D721Med (cell line): ENCODE measurements at places on chromosomes 7 and 10.
A peak's percentile ranks its signal among the peaks of the same experiment; 100 is the strongest.

DNA sequence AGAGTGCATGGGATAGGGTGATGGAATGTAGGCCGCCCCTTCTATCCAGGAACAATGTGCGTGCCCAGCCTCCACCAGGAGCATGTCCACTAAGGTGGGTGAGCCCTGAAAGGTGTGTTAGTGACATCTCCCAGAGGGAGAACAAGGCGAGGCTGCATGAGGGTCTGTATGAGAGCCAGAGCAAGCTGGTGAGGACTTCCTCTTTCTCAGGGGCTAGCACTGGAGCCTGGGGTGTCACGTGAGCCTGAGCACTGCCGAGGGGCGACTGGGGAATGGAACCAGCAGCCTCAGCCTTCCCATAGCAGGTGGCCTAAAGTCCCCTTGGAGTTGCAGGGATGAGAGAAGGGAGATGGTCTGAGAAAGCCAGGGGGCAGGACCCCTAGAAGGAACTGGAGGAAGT, 156.3 kb upstream of the COBL start:
- no peak for DNase-seq

DNA sequence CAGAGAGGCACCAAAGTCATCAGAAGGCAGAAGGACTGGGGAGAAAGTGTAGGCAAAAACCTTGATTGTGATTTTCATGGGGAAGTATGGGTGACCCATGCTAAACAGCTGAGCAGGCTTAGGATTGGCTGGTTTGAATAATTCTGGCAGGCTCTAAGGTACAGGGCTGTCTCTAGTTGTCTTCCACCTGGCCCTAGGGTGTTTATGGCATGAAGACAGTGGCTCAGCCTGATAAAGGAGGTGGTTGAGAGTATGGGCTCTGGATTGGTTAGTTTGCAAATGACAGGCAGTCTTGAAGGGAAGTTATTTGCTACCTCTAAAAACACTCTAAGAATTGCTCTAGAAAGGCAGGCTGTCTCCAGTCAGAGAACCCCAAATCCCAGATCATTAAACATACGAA, 100.3 kb downstream of the STRA8 start:
- no peak for DNase-seq

DNA sequence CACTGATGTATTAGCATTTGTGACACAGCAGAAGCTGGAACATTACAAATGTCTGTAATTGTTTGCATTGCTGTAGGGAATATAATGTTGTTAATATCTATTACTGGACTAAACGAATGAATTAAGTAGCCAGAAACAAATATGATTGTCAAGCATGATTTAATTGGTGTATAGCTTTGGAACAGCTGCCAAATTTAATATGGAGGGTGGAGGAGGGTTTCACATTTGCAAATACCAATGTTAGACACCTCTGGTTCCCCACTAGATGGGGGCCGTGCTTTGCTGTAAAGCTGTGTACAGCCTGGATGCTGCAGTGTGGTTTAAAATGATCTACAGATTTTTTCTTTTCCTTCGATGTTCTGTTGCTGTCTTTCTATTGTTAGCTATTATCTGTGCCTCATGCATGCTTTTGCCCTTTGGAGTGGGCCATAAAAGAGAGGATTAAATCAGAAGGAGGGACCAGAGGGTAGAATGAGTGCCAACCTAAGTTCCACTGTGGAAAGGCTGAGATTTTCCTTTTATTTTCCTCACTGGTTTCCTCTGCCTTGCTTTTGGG, 23.1 kb downstream of the DNAJB9 start:
- no peak for DNase-seq

- no peak for DNase-seq
Measured at GRCh38 chr7:54827734-54828133, 68.7 kb upstream of the SEC61G start.

DNA sequence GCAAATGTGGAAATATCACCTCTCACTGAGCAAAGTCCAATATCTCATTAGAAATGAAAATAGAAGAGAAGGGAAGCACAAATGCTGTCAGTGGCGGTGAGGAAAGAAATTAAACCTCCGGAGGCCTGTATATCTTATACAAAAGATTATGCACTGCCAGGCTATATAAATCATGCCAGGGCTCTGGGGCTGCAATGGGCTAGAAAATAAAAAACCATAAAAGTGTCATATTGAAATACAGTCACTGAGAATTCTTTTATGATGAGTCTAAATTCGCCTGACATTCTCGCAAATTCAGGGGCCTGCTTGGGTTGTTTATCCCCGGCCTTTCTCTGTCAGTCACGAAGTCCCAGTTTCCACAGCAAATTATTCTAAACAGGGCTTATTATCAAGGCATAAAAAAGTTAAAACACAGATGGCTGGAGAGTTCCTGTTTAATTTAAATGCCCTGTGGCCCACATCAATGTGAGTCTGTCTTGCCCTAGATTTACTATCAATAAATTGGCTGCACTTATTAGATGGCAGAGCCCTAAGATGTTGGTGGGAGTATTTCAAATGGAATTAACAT, 193.8 kb downstream of the SNX10 start:
- no peak for DNase-seq

DNA sequence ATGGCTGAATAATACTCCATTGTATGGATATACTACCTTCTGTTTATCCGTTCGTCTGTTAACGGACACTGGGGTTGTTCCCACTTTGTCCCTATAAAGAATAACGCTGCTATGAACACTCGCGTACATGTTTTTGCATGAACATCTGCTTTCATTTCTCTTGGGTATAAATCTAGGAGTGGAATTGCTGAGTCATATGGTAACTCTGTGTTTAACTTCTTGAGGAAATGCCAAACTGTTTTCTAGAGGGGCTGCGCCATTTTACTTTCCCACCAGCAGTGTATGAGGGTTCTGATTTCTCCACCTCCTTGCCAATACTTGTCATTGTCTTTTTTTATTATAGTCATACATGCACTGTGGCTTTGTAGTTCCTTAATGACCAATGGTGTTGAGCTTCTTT, 20.6 kb upstream of the RASSF4 start:
- no peak for DNase-seq

- no peak for DNase-seq
Measured at GRCh38 chr10:29130190-29130673, 158.6 kb upstream of the LYZL1 start.

- DNase-seq, result no peak
Measured at GRCh38 chr7:121519548-121520521, 123.7 kb upstream of the FAM3C start.

DNA sequence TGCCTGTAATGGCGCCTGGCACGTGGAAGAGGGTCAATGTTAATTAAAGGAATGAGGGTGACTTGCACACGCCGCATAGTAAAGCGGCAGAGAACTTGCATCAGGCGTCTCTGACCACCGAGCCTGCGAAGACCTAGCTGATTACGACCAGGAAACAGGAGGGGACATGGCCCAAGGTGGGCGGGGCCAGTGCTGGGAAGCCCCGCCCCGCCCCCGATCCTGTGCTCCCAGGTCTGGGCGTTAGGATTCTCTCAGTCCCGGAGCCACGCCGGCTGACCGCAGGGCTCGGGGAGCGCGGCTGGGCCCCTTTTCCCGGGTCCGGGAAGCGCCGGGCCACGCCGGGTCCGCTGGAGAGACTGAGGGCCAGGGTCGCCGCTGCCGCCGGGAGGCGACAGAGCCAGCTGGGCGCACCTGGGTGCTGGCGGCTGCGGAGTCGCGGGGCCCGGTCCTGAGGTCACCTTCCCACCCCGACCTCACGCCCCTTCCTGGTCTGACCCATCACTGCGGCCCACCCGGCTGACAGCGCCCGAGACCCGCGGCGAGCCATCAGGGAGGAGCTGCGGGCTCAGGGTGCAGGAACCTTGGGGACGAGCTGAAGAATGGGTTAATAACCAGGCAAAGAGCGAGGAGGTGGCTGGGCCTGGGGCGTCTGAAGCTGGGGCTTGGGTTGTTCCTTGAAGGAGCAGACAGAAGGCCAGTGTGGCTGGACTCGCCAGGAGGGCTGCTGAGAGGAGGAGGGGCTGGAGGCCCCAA, 23.0 kb upstream of the GRID1 start:
- no peak for DNase-seq

GRCh38 chr7:101507791-101508252, 121.3 kb downstream of the MYL10 start:
- DNase-seq, result peak; percentile 35

DNA sequence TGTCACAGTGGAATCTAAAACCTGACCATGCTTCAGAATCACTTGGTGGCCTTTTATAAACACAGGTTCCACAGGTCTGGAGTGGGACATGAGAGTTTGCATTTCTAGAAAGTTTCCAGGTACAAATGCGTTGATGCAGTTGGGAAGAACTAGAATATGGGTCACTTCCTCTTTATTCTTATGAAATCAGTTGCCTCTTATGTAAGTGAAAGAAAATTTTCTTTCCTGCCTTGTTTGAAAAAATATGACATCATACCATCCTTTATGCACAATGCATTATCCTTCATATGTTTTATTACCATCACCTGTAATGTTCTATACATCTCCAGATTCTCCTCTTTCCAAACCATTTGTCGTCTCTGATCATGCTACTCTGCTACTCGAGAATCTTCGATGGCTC, 44.0 kb downstream of the PLXNA4 start:
- no peak for DNase-seq

DNA sequence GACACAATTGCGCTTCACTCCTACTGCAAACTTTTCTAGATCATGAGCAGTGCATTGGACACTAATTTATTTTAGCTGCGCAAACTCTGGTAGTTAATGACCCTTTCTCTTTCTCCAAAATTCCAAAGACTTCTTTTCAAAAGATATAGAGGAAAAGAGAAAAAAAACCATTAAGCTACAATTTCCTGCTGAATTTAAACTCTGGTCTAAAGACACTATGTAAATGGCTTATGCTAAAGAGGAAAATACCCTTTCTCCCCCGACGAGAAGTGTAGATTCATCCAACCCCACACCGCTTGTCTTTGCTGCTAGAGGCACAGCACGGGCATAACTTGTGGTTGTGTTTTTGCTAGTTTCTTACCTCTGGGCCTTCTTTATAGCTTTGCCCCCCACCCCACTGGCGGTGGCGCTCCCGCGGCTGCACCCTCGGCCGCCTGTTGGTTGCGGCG, 84.1 kb downstream of the SNX10 start:
- DNase-seq, result no peak

- DNase-seq, result no peak
Measured at GRCh38 chr10:98186681-98187080, 52.2 kb downstream of the R3HCC1L start.

DNA sequence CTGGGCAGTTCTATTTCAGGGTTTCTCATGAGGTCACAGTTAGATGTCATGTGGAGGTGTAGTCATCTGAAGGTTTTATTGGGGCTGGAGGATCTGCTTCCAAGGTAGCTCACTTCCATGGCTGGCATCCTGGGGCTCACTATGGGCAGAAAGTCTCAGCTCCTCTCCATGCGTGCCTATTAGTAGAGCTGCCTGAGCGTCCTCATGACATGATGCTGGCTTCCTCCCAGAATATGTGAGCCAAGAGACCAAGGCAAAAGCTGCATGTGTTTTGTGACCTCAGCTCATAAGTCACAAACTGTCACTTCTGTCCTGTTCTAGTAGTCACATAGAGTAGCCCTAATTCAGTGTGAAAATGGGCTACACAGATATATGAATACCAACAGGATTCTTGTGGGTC, 524.4 kb downstream of the SUGCT start:
- no peak for DNase-seq

DNA sequence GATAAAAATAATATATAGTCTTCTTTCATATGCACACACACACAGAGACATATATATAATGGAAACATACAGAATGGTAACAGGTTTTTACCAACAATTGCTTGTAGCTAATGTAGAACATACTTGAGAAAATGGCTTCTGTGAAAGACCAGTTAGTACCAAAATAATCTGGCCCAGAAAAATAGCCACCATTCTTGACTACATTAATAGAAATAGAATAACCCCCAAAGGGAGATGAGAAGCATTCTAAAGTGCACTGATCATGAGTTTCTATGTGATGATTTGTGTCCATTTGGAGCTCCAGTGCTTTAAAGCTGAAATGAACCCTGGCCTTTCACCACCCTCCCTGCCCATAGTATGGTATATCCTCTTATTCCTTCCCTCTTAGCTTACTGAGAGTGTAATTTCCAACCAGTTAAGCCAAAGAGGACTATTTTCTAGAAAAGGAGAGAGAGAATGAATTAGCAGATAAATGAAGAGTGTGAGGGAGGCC, 22.9 kb upstream of the IFIT2 start:
- DNase-seq, result no peak

GRCh38 chr7:124938128-124938527, 8.5 kb upstream of the POT1 start:
- no peak for DNase-seq

DNA sequence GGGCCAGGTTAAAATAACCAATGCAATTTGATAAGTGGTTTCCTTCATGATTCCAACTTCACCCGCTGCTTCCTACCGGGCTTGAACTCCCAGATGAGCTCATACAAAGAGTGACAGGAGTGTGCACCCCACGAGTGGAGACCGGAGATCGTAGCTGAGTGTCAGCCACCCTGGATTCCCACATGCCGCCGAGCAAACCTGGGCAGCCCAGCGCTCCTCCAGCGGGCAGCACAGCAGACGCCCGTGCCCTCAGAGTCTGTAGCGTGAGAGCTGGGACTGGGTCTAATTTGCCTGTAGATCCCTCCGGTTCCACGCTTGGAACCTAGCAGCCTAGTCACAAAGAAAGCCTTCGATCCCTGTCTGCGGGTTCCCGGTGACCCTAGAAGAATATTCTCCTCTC, 476.1 kb upstream of the MGMT start:
- no peak for DNase-seq

DNA sequence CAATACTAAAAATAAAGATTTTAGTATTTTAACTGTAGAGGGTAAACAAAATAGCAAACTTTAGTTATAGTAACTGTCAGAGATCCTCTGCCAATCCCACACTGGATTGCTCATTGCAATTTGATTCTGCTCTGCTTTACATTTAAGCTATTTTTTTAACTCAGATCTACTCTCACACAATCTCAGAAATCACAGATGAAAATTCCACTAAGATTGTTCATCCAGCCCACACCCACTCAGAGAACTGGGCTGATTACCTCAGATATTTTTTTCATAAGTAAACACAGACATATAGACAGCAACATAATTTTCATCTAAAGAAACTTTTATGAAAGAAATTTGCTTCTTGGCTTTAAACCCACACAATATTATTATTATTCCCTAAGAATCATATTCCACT, 7.0 kb downstream of the OSBPL3 start:
- DNase-seq, result no peak

- no peak for DNase-seq
Measured at GRCh38 chr7:131547589-131547988, 8.8 kb downstream of the PODXL start.

GRCh38 chr7:75870557-75871161, 8.2 kb upstream of the RHBDD2 start:
- DNase-seq, result no peak

DNA sequence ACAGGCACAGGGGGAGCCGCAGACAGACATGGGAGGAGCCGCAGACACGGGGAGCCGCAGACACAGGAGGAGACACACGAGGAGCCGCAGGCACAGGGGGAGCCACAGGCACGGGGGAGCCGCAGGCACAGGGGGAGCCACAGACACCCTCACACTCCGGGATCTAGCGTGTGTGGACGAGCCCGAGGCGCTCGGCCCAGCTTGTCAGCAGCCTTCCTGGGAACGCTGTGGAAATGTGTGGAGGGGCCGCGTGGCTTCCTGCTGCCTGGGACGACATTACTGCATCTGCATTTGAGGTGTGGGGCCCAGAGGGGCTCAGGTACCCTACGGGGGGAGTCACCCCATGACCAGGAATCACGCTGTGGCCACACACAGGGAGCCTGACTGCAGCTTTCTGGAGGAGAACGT, 313.2 kb downstream of the PTPRN2 start:
- no peak for DNase-seq

- no peak for DNase-seq
Measured at GRCh38 chr7:111835066-111835465, 272.8 kb upstream of the IMMP2L start.

- no peak for DNase-seq
Measured at GRCh38 chr7:150852371-150852905, at the start of gene AOC1. Gene AOC1, plus strand, starts transcription at chr7:150852517. Its CDS starts 3,954 bp downstream, at chr7:150856471.
